Substantia nigra (tissue), 51 donors: ENCODE measurements at places on chromosomes 5 and 9.

DNA sequence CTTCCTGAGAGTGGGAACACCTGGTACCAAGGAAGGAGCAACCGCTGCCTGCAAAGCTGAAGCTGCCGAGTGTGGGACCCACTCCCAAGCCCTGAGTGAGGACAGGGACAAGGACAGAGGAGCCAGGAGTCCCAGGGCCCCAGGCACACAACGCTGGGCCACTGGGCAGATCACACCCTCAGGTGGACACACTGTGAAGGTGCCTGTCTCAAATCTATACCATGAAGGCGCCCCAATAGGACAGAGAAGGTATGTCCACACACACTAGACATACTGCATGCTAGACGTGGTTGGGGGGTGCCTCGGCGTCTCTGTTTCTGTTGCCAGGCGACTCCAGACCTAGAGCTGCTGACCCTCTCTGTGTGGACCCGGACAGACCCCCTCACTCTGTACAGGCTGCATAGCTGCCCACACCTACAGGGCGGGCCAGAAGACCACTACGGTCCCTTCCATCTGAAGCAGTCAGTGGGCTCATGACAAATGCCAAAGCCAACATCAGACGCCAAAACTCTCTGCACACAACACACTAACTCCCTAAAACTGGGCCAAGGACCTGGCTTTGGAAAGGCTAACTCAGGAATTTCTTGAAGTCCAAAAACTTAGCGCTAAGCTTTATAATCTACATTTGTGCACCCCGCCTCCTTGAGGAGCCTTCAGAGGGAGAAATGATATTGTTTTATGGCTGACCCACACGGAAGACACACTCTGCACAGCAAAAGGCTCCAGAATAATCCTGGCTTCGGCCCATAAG is 60.7 kb downstream of the ROR2 start:
- DNase-seq, result no peak

DNA sequence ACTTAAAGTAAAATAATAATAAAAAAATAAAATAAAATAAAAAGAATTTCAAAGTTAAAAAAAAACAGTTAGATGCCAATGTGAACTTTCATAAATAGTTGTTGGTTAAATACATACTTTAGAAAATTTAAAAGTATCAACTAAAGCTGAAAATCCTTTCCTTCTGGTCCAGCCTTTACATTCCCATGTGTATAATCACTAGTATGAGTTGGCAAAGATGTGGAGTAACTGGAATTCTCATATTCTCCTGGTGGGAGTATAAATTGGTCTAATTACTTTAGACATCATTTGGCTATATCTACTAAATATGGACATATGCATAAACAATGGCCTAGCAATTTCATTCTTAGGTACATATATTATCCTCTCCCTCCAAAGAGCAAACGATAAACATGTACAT is 619.9 kb downstream of the PTPRD start:
- DNase-seq, result no peak

DNA sequence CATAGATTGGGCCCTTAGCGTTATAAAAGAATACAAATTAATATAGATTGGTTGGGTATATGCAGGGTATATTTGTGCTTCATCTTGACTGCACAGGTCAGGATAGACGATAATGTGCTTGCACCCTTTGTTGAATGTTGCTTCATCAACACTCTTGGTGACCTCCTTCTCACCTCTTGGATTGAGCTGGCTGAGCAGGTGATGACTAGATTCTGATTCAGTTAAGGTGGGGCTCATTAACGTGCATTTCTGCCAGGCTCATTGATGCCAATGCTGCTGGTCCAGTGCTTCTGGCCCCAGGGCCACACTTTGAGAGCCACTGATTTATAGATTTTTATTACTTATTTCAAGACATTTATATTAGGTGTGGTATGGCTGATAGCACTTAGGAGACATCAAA is 27.7 kb downstream of the PCSK5 start:
- DNase-seq, result no peak

DNA sequence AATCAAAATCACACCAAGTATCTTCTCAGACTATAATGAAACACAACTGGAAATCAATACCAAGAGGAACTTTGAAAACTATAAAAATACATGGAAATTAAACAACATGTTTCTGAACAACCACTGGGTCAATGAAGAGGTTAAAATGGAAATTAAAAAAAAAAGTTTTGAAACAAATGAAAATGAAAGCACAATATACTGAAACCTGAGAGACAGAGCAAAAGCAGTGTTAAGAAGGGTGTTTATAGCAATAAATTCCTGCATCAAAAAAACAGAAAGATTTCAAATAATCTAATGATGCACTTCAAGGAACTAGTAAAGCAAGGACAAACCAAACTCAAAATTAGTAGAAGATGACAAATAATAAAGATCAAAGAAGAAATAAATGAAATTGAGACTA is 92.0 kb downstream of the TMEM232 start:
- no peak for DNase-seq

- DNase-seq, result no peak
These were observed 62.8 kb upstream of the SUB1 start for GRCh38 chr5:32522429-32523143.

- DNase-seq, result no peak
These were observed 370.1 kb downstream of the TMEM161B start for GRCh38 chr5:87898574-87898973.

DNA sequence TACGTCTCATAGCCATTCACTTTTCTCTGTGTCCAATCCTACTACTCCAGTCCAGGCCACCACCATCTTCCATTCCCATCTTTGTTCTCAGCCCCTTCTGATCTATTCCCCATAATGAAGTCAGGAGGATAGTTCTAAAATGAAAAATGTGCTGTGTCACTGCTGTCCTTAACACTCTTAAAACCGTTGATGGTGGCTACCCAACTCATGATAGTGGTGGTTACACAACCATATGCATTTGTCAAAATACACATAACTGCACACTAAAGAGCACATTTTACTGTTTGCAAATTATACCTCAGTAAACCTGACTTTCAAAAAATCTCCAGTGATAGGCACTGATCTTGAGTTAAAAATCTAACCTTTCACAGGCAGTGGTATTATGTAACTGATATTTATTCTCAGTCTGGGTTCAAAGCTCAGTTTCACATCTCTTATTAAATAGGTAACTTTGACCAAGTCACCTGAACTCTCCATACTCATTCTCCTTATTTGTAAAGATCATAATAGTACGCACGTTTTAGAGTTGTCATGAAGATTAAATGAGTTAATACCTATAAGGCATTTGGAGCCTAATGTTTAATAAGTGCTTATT is 24.6 kb upstream of the ADRB2 start:
- DNase-seq, result no peak

GRCh38 chr9:18297056-18297841 is 176.7 kb upstream of the ADAMTSL1 start:
- DNase-seq, result no peak

DNA sequence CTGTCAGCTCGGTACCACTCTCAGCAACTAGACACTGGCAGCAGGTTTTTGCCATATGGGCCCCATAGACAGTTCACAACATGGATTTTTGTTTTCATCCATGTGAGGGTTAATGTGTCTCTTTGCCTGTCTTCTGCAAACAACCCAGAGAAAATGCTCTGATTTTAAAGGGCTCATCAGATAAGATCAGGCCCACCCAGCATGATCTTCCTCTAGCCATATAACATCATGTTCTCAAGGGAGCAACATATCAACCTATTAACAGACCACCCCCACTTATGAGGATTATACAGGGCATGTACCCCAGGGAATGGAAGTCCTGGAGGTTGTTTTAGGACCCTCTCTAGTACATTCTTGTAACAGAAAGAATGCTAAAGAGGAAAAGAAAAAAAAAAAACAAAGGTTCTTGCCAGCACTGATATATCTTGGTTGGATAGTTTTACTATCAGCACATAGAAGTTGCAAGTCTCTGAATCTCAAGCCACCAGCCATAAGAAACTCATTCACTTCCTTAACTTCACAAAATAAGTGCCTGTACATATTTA is 1015.1 kb downstream of the TLE4 start:
- DNase-seq, result no peak

DNA sequence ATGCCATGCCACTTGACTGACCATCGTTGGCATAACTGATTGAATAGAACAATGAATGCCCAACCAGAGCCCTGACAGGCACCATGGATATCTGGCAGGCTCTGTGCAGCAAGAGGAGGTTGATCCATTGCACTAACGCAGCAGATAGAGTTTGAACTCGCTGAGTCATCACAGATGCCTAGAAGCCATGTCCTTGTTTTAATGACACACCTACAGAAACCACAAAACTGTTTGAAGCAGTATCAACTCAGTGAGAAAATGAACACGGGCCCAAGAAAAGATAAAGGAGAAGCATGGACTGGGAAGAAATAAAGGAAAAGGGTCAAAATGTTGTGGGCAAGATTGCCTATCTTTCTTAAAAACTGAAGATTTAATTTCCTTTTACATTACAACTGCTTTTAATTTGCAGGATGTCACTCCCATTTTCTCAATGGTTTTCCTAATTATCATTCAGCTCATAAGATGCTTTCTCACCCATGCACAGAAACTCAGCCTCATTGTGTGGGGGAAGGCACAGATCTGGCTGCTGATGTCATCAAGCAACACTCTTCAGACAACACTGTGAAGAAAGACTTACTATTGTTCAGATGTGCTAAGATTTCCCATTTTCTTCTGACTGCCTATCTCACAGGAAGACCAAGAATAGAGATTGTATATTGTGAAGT is 129.0 kb downstream of the PIK3R1 start:
- no peak for DNase-seq

DNA sequence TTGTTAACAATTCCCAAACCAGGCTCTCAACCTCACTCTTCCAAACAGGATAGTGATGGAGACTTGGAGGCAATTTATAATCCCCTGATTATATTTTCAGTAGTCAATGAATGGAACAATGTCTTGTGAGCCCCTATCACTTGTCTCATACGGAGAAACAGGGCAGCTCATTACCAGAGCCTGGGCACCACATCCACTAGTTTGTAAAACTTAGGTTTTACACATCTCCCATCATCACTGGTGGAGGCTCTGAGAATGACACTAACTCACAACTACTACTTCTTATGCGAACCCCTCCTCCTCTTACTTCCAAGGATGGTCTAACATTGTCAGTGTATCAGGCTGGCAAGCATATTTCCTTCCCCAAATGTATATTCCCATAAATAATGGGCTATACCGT is 253.7 kb downstream of the EPB41L4A start:
- no peak for DNase-seq

- no peak for DNase-seq
These were observed 27.1 kb upstream of the BASP1 start for GRCh38 chr5:17190242-17190778.

DNA sequence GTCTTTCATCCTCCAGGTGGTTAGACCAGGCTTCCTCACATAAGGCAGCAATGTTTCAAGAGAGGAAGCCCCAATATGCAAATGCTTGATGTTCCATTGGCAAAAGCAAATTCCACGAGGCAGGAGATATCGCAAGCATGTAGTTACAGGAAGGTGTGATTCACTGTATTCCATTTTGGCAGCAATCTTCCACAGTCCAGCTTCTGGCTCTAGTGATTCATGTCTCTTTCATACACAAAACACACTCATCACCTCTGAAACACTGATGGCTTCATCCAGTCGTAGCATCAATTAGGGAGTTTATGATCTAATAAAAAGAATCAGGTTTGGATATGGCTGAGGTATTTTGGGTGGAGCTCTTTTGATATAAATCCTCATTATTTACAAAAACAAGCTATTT is 552.2 kb upstream of the RIOK2 start:
- no peak for DNase-seq

- DNase-seq, result peak; percentile 27
These were observed 10.5 kb upstream of the TRIM36 start for GRCh38 chr5:115180165-115180709.

GRCh38 chr5:147482706-147483180 is 27.1 kb downstream of the DPYSL3 start:
- DNase-seq, result no peak

DNA sequence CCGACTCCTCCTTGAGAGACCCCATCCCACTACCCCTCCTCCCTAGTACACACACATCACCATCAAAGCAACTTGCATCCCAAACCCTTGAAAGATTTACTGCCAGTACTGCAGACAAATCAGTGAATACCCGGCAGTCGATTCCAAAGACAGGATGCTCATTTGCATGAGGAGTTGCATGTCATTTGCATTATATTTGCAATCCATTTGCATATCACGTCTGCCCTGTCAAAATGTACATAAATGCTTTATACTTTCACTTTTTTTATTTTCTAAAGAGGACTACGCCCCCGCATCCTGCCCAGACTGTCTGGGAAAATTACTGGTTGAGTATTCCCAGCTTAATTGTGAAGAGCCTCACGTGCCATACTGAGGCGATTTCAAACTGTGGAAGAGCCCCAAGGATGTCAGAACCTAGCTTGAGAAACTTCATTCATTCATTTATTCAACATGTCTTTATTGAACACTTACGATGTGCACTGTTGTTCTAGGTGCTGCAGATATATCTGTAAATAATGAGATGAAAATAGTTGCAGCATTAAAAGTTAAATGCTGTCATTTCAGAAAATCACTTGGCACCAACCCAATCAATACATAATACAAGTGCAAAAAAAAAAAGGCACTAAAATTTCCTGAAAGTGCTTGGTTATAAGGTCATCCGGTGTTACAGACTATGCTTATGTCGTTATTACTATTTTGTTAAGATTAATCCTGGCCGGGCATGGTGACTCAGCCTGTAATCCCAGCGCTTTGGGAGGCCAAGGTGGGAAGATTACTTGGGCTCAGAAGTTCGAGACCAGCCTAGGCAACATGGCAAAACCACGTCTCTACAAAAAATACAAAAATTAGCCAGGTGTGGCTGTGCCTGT is 17.2 kb upstream of the SIL1 start:
- no peak for DNase-seq

- DNase-seq, result no peak
These were observed 73.6 kb upstream of the MAMDC2 start for GRCh38 chr9:69970001-69970533.

GRCh38 chr9:7394002-7394774 is 405.4 kb downstream of the DMAC1 start:
- DNase-seq, result no peak

- no peak for DNase-seq
These were observed 63.6 kb downstream of the EGFLAM start for GRCh38 chr5:38321978-38322377.

DNA sequence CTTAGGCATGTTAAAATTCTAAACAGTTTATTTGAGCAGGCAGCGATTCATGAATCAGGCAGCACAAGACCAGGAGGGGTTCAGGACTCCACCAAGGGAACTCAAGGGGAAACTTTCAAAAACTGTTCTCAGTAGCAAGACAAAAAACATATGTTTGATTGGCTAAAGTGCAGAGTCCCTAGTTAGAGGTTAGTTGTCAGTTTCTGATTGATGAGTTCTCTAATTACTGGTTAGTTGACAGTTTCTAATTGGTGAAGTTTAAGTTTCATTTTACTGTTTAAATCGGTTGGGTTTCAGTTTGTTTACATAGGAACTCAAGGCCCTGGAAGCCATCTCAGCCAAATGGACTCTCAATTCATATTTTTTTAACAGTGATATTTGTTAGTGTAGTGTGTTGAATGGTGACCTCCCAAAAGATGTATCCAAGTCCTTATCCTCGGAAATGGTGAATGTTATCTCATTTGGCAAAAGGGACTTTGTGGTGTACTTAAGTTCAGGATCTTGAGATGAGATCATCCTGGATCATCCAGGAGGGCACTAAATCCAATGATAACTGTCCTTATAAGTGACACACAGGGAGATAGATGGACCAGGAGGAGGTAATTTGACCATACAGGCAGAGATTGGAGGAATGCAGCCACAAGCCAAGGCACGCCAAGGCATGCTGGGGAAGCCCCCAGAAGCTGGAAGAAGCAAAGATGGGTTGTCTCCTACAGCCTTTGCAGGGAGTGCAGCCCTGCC is 219.2 kb upstream of the RAI14 start:
- DNase-seq, result no peak

- no peak for DNase-seq
These were observed 559.7 kb downstream of the ACTL7B start for GRCh38 chr9:108296056-108296455.

GRCh38 chr5:102722931-102723330 is 32.2 kb upstream of the PAM start:
- no peak for DNase-seq
